ENCODE measurements at places on chromosomes 11 and 22.

DNA sequence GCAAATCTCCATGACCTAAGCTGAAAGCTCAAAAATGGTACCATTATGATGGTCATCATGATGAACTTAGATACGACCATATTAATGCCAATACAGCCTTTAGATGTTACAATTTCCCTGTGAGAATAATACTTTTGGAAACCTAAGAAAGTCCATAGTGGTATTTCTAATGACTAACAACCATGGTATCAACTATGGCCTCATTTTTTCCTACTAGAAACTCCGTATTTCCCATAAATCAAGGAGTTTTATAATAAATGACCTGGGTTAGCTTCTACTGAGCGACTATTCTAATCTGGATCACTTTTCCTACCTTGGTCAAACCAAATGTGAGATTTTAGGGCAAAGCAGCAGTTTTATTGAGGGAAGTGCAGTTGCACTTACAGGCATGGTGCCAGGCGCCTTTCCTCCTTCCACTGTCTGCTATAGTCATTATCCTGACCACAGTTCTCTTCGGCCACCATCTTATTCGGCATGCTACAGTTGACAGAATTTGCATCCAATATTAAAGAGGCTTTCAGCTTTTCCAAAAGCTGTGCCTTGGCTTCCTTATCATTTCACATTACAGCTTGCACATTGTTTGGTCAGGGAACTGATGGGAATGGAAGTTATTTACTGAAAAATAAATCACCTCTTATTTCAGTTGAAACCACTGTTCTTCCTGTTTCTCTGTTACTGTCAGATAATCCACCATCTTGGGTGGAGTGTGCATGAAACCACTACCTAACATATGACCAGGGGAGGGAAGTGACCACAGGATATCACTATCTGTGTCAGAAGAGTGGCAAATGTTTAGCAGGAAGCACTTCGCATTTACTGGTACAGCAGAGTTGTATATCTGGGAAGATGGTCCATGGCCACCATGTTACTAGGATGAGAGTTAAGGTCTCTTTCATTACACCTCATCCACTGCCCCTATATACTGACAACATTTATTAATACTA, 74.5 kb upstream of the PICALM start:
- DNase-seq: no peak

GRCh38 chr22:27546157-27546935, 255.2 kb downstream of the MN1 start:
- DNase-seq: no peak

- DNase-seq: no peak
Observed at GRCh38 chr11:114253771-114254170, 42.4 kb upstream of the NNMT start.

- no peak for DNase-seq
Observed at GRCh38 chr22:38300197-38300945, 16.9 kb downstream of the CSNK1E start.

GRCh38 chr22:38177044-38177443, 4.6 kb downstream of the PLA2G6 start:
- DNase-seq: no peak

DNA sequence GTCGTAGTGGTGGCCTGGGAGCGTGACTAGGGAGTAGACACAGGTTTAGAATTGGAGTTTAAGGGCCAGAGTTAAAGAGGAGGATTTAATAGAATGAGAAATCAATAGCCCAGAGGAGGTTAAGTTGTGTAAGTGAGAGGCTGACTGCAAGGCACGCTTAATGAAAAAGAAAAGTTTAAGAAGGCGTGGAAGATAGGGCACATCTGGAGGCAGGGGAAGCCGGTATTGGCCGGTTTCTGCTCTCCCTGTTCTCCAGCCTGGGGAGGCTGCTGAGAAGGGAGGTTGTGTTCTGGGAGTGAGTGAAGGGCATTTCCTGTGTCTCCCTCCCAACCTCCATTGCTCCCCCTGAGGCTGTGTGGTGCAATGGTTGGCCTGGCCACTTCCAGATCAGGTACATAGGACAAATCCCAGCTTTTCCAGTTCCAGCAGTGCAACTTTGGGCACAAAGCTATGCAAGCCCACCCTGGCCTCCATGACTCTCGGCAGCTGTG, 6.3 kb downstream of the GRIK4 start:
- no peak for DNase-seq

DNA sequence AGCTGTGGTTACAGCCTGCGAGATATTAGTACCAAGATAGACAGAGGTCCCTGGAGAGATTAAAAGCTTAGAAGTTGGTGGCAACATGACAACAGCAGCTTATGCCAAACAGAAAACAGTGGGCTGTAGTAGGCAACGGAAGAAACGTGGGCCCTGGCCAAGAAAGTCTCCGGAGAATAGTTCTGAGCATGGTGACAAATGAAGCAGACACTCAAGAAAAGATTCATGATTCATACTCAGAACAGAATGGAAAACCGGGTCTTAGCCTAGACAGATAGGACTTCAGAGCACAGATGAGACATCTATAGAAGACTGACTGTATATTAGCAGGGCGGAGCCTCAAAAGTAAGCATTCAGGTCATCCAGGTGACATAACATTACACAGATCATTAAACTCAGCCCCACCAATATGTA, 727.4 kb downstream of the ETS1 start:
- DNase-seq: no peak

GRCh38 chr11:2194877-2195755, 23.5 kb upstream of the TH start:
- no peak for DNase-seq

- no peak for DNase-seq
Observed at GRCh38 chr11:101269990-101270660, 140.5 kb upstream of the PGR start.

GRCh38 chr22:20569059-20570058, 61.9 kb downstream of the MED15 start:
- DNase-seq: no peak

DNA sequence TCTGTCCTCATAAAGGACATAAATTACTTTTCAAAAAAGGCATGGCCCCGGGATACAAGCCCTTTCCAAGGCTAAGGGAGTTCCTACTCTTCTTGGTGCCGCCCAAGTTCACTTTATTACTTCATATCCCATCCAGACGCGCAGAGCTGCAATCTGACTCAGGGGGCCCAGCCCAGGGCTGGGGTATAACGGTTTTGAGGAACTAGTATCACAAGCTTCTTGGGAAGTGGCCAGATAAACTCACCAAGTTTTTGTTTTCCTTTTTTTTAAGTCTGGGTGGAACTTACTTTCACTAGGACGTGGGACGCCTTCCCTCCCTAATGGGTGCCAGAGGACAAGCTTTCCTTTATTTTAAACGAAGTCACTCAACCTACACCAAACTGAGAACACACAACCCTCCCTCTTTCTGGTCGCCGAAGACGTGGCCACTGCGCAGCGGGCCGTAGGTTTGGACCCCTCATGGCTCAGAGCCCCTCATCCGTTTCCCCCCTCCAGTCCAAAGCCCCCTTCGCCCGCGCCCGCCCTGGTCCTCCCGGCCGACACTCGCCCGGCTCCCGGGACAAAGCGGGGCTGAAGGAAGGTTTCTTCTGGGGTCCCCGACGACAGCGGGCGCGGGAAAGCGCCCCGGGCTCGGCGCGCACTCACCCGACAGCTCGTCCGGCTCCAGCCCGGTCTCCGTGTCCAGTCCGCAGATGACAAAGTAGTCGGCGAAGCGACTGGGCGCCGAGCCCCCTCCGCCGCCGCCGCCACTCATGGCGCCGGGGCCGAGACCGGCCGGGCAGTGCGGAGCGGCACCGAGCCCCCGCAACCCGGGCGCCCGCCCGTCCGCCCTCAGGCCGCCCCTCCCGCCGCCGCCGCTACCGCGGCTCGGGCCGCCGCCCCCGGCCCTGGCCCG, 587 bp downstream of the DENND5A start:
- peak; percentile 91 for DNase-seq

DNA sequence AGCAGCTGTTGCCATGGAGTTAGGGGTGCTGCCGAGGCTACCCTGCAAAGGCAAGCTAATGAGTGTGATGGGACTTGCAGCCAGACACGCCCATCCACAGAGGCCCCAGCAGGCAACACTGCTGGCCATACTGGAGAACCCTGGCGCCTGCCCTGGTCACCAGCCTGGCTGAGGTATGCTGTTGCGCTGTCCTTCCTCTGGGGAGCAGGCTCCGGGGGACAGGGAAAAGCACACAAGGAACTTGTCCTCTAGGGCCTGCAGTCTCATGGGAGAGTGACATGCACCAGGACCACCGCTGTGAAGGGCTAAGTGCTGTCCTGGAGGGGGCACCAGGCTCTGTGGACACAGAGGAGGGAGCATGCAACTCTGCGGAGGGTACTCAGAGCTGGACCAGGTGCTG, 35.8 kb downstream of the TOM1 start:
- no peak for DNase-seq

DNA sequence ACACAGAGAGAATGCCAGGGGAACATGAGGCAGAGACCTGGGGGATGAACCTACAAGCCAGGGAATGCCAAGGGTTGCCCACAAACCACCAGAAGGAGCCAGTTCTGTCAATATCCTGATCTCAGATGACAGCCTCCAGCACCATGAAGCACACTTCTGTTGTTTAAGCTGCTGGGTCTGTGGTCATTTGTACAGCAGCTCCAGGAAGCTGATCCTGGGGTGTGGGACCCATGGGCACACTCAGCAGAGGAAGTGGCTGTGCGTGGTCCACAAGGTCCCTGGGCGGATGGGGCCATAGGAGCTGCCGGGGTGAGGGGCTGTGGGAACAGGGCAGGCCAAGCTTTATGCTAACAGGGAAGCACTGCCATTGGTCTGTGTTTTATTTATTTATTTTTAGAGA, 12.1 kb downstream of the PPM1F start:
- no peak for DNase-seq

GRCh38 chr11:34356130-34356529, 1.7 kb downstream of the ABTB2 start:
- no peak for DNase-seq

GRCh38 chr11:117863383-117863782, 13.1 kb downstream of the FXYD6 start:
- DNase-seq: no peak

DNA sequence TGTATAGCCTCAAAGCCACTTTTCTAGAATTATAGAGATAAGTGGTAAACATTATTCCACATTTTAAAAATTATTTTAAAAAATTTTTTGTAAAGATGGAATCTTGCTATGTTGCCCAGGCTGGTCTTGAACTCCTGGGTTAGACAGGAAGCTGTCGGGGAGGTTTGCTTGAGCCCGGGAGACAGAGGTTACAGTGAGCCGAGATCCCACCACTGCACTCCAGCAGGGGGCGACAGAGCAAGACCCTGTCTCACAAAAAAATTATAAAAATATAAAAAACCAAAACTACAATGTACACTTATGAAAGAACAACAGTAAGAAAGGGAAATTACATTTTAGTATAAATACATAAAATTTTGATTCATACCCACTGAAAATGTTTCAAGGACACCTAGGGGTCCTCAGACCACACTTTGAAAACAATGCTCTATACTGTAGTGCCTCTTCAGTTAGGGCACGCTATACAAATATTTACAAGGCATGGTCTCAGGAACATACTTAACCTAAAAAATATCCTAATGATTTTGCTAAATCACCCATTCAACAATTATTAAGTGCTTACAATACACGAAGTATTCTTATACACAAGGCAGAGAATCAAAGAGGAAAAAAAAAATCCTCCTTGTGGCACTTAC, 111.2 kb downstream of the MRTFA start:
- no peak for DNase-seq

GRCh38 chr22:25125693-25126357, 73.8 kb upstream of the CRYBB3 start:
- DNase-seq: no peak

GRCh38 chr11:13126430-13126829, 117.3 kb downstream of the RASSF10 start:
- no peak for DNase-seq

GRCh38 chr11:2772544-2773031, 72.8 kb upstream of the KCNQ1OT1 start:
- no peak for DNase-seq

DNA sequence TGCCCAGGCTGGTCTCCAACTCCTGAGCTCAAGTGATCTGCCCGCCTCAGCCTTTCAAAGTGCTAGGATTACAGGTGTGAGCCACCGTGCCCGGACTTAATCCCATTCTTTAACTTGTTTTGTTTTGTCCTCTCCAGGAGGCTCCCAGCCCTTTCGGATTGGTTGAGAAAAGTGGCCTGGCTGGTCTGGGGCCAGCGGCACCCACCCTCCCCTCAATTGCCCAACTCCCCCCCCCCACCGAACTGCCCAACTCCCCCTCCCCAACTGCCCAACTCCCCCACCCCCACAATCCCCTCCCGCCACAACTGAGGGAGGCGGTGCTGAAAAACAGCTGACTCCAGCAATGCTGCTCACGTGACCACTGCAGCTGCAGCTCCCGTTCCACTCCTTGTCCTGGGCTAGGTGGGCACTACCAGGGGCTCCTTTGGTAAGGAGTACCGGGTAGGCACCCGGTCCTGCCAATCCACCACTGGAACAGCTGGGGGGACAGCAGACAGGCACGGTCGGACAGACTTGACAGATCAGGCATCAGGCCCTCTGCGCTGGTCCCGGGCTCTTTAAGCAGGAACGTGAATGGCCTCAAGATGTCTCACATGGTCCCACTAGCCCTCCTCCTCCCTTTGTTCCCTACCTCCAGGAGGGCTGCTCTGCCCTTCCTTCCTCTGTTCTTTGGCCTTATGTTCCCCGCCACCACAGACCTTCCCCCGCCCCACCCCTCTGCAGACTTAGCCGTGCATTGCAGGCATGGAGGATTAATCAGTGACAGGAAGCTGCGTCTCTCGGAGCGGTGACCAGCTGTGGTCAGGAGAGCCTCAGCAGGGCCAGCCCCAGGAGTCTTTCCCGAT, at the start of gene TCN2:
Gene TCN2 (plus strand): TSS at position 720 of the 845 bp plus-strand sequence. CDS start 158 bp downstream, outside the sequence.
- peak; percentile 76 for DNase-seq

DNA sequence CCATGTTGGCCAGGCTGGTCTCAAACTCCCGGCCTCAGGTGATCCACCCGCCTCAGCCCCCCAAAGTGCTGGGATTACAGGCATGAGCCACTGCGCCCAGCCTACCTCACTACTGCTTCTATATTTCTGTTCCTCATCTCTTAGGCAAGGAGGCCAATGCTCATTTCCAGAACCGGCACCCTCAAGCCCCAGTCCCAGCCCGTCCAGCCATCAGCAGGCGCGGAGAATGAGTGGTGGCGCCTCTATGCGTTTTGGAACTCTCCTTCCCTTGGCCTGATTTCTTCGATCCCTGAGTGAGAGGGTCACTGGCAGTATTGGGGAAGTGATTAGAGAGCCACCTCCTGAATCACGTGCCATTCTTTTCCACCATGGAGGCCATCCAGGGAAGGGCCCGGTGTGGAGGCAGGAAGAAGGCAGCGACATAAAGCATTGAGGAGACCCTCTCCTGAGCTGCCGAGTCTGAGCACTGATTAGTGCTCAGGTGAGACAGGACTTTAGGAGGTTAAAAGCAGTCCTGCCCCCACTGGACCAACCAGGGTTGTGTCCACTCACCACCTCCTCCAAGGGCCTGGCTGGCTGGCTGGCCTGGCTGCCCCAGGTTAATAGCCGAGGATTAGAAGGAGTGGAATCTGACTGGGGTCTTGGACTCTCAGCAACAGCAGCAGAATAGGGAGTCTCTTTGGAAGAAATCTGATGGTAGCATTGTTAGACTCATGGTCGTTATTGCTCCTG, 8.7 kb downstream of the GRIK4 start:
- DNase-seq: no peak

Data from pons (tissue), 1 donor.